GM23248 (cell line): ENCODE measurements at places on chromosomes 5 and 9. TPM values are rescaled to one million over a fixed set of nuclear protein-coding genes. Genes with fewer than 3 reads are reported as not detected.

TRAF1 gene
- total RNA-seq: 0.38 and 0.54 TPM in 2 replicates

PCDHB11 gene
- 0.38 and 1.2 TPM in 2 replicates for total RNA-seq

TLE1 gene
- 14.4 and 16.7 TPM in 2 replicates for total RNA-seq

AJM1 gene
- total RNA-seq: 0.89 and 1.4 TPM in 2 replicates

TMEM252 gene
- total RNA-seq: not detected in 2 replicates

TAF1L gene
- not detected in 2 replicates for total RNA-seq

PDZD2 gene
- total RNA-seq: not detected in 2 replicates

NACC2 gene
- 30.7 and 35.9 TPM in 2 replicates for total RNA-seq

ANKRD34B gene
- total RNA-seq: not detected in 2 replicates

NMUR2 gene
- total RNA-seq: not detected in 2 replicates

CSF2 gene
- total RNA-seq: not detected in 2 replicates

CENPK gene
- 17.2 and 22.4 TPM in 2 replicates for total RNA-seq

ELOVL7 gene
- total RNA-seq: not detected in 2 replicates

ENTPD2 gene
- not detected in 2 replicates for total RNA-seq

CARTPT gene
- not detected in 2 replicates for total RNA-seq

FAM151B gene
- total RNA-seq: 3.4 and 7.8 TPM in 2 replicates

NSG2 gene
- total RNA-seq: not detected in 2 replicates

PCDHA8 gene
- total RNA-seq: not detected in 2 replicates

GFI1B gene
- not detected in 2 replicates for total RNA-seq

PHF24 gene
- 0.25 TPM in 1 of 2 replicates, not detected in the other for total RNA-seq

KCNMB1 gene
- not detected in 2 replicates for total RNA-seq

SREK1IP1 gene
- 7.3 and 16.2 TPM in 2 replicates for total RNA-seq

ATP10B gene
- not detected in 2 replicates for total RNA-seq

EPB41L4A gene
- 0.11 and 1.8 TPM in 2 replicates for total RNA-seq

AMBP gene
- not detected in 2 replicates for total RNA-seq

WNK2 gene
- not detected in 2 replicates for total RNA-seq

MYOZ3 gene
- 0.13 and 0.32 TPM in 2 replicates for total RNA-seq

SPINK1 gene
- not detected in 2 replicates for total RNA-seq

FGF10 gene
- not detected in 2 replicates for total RNA-seq

RPL35 gene
- total RNA-seq: 1,199 and 1,347 TPM in 2 replicates

PCDHGA6 gene
- total RNA-seq: 5.4 and 5.8 TPM in 2 replicates

ZNF782 gene
- 2.9 and 4.8 TPM in 2 replicates for total RNA-seq

ACTBL2 gene
- total RNA-seq: 0.11 and 0.76 TPM in 2 replicates

FAT2 gene
- total RNA-seq: not detected in 2 replicates

NDUFS4 gene
- 102 and 127 TPM in 2 replicates for total RNA-seq
